ENCODE measurements at places on chromosomes 3 and 15. TPM values are rescaled to one million over a fixed set of nuclear protein-coding genes. Genes with fewer than 3 reads are reported as not detected.

The GOLGA8G gene
- total RNA-seq, result not detected

DNA sequence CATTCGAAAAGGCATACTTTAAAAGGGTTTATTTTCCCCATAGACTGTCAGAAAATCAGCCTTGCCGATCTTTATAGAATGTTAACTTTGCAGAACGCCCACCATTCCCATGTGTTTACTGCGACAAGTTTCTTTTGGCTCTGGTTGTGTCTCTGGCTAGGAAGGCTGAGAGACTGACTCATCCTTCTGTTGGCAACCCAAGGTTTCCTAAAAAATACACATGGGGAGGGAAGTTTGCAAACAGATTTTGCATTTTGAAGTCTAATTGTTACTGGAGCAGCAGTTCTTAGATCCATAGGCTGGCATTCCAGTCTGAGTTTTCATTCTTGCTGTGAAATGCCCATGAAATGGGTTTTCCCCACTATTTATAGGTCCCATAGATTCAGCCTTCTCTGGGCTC, 37.9 kb upstream of the MINAR1 start:
- no peak for DNase-seq

The GPR160 gene
- 12.2 TPM for total RNA-seq

The LSMEM2 gene
- 0.30 TPM for total RNA-seq

DNA sequence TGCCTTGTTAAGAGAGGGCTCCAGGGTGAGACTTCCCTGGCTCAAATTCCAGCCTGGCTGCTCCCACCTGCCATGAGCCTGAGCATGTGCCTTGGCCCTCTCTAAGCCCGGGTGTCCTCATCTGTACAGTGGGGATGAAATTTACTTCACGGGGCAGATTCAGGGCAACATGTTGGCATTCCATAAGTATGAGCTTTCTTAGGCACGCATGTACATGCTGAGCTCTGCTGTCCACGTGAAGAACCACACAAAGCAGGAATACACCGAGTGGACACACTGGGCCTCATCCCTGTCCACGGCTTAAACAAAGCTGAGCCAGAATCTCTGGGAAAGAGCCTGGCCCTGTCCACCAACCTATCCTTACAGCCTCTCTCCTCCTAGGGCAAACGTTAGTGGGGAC, 167.4 kb downstream of the OSBPL10 start:
- no peak for DNase-seq

GRCh38 chr3:129553171-129553570, 10.2 kb downstream of the H1-8 start:
- no peak for DNase-seq

GRCh38 chr3:115512565-115513415, 110.5 kb upstream of the GAP43 start:
- peak; percentile 64 for DNase-seq

- peak; percentile 27 for DNase-seq
Measured at GRCh38 chr15:100207053-100207452, 134.7 kb downstream of the ADAMTS17 start.

The PHLDB2 gene
- total RNA-seq, result 107 TPM

The EPB42 gene
- total RNA-seq, result not detected

The KBTBD8 gene
- total RNA-seq, result 1.9 TPM

The SCN11A gene
- 0.64 TPM for total RNA-seq

- DNase-seq, result no peak
Measured at GRCh38 chr3:98626151-98626550, 32.7 kb upstream of the CPOX start.

The PLCH1 gene
- 0.94 TPM for total RNA-seq

DNA sequence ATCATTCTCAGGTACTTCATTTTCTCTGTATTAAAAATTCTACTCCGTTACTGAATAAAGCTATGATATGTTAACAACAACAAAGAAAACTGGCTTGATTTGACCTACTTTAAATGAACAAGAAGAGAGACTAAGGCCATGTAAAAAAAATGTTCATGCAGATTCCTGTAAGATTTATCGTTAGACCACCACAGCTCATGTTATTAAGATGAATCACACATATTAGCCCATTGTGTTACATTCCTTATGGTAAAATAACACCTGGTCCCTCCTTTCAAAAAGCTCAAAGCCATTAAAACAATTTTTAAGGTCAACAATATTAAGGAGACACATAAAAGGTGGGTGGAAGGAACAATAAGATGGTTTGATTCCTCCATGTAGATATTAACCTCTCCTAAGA, 6.3 kb downstream of the THOC7 start:
- no peak for DNase-seq

The EPHA3 gene
- total RNA-seq, result 1.0 TPM

- no peak for DNase-seq
Measured at GRCh38 chr15:68593341-68593740, 14.5 kb downstream of the CORO2B start.

- no peak for DNase-seq
Measured at GRCh38 chr3:117750674-117751269, 1041.2 kb downstream of the TUSC7 start.

The TFG gene
- total RNA-seq, result 88.0 TPM

DNA sequence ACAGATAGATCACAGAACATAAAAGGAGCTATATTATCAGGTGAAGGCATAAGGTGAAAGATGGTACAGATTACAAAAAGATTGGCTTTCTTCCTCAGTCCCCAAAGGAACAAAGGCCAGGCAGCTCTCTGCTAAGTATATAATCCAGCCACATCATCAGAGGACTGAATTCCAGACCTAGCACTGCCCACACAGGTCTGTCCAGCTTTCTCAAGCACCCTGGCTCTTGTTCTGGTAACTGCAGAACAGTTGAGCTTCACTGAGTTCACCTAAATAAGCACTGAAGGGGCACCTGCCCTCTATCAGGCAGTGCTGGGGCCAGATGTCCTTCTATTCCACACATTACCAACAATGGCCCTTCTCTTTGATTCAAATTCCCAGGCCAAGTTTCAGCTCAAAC, 6.3 kb downstream of the DUOXA1 start:
- DNase-seq, result no peak

The ANKRD63 gene
- total RNA-seq, result not detected

GRCh38 chr3:197030379-197031314, 1.0 kb upstream of the MELTF start:
- DNase-seq, result peak; percentile 50

GRCh38 chr3:35744419-35744818, 105.1 kb downstream of the ARPP21 start:
- DNase-seq, result no peak

The NT5DC2 gene
- 51.8 TPM for total RNA-seq

GRCh38 chr15:68421798-68422402, 10.1 kb downstream of the ITGA11 start:
- DNase-seq, result no peak

DNA sequence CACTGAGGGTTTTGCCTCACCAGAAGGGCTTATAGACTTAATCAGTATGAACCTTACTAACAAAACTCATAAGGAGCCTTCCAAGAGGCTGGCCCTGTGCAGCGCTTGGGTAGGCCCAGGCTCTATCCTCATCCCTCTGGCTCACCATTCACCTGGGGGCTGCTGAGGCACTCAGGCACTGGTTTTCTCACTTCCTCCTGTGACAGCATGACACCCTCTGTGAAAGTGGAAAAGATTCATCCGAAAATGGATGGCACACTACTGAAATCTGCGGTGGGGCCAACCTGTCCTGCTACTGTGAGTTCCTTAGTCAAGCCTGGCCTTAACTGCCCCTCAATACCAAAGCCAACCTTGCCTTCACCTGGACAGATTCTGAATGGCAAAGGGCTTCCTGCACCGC, 41.3 kb downstream of the PSMD6 start:
- DNase-seq, result no peak

The CCDC54 gene
- not detected for total RNA-seq

GRCh38 chr3:64187065-64187959, 38.0 kb downstream of the PRICKLE2 start:
- no peak for DNase-seq

GRCh38 chr3:28244491-28244890, 3.1 kb downstream of the CMC1 start:
- DNase-seq, result no peak

The PLSCR2 gene
- not detected for total RNA-seq

The GRAMD1C gene
- total RNA-seq, result 16.5 TPM

DNA sequence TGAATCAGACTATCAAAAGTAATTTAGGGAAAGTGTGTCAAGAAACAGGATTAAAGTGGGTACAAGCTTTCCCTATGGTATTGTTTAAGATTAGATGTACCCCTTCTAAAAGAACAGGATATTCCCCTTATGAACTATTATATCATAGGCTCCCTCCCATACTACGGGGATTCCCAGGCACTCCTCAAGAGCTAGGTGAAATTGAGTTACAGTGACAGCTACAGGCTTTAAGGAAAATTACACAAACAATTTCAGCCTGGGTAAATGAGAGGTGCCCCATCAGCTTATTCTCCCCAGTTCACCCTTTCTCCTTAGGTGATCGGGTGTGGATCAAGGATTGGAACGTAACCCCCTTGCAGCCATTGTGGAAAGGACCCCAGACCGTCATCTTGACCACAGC, 240.8 kb upstream of the CNTN6 start:
- DNase-seq, result no peak

- DNase-seq, result no peak
Measured at GRCh38 chr15:70322051-70322668, 224.4 kb upstream of the TLE3 start.

GRCh38 chr15:85282504-85283115, 97.8 kb upstream of the AKAP13 start:
- no peak for DNase-seq

- no peak for DNase-seq
Measured at GRCh38 chr3:13324835-13325501, 95.2 kb downstream of the NUP210 start.

- no peak for DNase-seq
Measured at GRCh38 chr3:151147299-151147698, 55.7 kb downstream of the GPR171 start.

- DNase-seq, result no peak
Measured at GRCh38 chr15:56128081-56128480, 115.6 kb downstream of the RFX7 start.

The KBTBD13 gene
- total RNA-seq, result not detected

DNA sequence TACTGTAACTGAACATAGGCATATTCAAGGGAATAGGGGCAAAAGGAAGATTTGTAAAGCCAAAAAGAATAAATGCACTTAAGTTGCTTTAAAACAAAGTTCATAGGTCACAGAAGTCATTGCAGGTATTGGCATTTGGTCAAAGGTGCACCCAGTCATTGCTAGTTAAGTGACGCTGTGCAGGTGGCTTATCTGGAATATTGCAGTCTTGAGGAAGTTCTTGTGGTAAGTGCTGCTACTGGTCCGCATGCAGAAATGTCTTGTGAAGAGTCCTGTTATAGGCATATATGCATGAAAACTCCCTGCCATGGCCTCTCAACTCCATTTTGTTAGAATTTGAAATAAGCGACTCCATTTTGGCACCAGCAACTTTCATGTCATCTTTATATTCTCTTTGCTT, 293.1 kb downstream of the GBE1 start:
- no peak for DNase-seq

The PROS1 gene
- total RNA-seq, result 17.0 TPM

DNA sequence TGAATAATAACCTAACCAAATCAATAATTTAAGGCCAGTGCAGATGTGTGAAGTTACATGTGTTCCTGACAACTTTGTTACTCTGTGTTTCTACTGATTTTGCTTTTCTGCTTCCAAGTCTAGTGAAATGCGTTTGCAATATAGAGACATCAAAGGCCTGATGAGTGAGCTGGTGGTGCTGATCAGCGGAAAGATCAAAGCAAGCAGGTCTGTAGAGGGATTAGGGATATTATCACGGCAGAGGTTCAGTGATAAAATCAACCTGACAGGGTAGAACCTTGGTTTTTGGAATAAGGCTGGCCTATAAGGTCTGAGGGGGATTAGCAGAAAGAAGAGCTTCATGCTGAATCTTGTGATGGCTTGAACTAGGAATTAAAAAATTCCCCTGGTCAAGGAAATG, 111.7 kb downstream of the EDEM1 start:
- DNase-seq, result no peak

DNA sequence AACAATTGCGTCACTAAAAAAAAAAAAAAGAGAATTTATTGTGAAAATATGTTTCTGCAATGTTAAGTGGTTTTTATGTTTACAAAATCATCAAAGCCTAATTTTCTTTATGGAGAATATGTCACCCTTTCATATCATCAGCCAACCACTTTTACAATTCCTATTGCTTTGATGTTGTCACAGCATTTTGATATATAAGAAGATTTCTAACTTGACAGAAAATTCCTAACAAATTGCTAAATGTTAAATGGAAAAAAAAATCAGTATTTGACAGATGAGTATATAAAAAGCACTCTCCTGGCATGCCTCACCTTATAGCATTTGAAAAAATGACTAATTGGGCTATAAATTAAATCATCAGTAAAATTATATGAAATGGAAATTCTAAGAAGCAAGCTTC, 1457.3 kb upstream of the ALCAM start:
- DNase-seq, result no peak

- no peak for DNase-seq
Measured at GRCh38 chr3:72288955-72289691, 504.2 kb upstream of the PROK2 start.

DNA sequence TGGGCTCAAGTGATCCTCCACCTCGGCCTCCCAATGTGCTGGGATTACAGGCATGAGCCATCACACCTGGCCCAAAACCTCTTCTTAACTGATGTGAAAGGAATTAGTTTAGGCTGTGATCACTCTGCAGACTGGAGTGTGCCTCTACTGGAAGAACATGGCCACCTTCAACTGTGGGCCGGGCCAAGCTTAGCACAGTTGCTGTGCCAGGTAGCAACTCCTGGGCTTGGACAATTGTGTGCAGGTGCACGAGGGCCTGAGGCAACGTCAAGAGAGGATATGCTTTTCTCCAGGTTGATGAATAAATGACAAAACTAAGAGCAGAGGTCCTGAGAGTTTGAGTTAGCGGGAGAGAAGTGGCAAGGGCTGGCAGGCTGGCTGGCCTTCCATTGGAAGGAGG, 6.5 kb downstream of the FAH start:
- no peak for DNase-seq

DNA sequence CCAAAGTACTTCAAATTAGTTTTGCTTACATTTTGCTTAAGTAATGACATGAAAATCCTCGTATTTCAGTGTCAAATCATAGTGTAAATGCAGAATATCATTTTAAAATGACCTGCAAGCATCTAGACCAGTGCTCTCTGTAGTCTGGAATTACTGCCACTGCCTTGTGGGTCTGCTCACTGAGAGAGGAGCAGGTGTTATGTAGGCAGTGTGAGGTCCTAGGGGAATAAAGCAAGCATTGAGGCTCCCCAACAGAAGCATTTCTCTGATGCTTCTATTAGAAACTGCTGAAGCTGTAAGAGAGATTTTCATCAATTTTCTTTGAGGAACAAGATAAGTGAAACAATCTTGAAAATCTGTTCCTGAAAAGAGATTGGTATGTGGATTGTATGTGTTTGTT, 253.2 kb downstream of the BBX start:
- no peak for DNase-seq

DNA sequence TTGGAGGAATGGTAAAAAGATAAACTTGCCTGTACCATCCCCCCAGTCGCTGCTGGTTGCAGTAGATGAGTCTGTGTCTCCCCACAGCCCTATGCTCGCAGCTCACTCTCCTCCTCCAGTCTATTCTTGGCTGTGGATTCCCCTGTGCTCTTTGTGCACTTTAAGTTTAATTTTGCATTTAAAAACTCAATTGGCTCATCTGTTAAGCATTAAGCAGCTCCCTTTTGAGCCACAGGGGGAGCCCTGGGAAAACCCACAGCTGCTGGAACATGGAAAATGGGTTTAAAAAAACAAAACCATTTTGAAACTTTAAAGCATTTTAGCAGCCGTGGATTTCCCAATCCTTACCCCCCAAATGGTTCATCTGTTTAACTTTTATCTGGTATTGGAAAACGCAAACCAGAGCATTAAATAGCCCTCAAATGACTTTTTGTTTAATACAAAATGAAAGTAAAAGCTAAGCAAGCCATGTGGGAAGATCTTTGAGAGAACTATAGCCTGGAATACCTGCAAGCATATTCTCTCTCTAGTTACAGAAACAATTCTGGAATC, 536.9 kb downstream of the ZIC1 start:
- no peak for DNase-seq

Measured in suprapubic skin (tissue), 4 donors.